ENCODE measurements at places on chromosomes 1 and 21. TPM values are rescaled to one million over a fixed set of nuclear protein-coding genes. Genes with fewer than 3 reads are reported as not detected.

CELSR2 gene
- total RNA-seq: 1.5 TPM

VAV3 gene
- total RNA-seq: under 0.01 TPM

IGFN1 gene
- not detected for total RNA-seq

KIAA0040 gene
- total RNA-seq: under 0.01 TPM

SAMD13 gene
- total RNA-seq: 2.5 TPM

ZNF648 gene
- total RNA-seq: not detected
